ENCODE measurements at places on chromosomes 2 and 18.

DNA sequence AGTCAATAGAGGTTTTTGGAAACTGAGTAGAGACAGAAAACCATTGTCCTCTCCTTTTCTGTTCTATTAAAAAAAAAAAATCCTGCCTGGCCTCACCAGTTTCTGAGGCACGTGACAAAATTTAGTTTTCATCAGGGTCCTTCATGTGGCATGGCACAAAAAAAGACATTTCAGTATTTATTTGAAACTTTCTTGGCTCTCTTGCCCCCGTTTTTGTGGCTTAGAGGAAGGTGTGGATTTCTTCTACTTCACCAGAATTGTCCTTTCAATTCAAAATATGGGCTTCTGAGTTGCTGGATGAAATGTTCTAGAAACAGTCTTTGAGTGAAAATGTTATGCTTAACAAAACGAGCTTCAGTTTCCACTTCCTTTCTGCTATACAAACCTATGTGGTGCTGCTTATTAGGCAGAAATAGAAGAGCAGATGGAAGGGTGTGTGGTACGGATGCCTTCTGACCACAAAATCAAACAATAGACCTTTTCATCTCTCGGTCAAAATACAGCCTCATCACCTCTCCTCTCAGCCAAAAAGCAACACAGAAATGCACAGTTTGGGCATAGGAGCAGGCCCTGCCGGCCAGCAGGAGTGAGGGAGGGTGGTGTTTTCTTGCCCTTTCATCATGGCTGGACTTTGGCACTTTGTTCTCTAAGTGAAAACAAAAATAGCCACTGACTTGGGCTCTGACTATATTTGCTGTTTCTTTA lies 89.2 kb downstream of the SH3RF3 start:
- H3K36me3 ChIP-seq: peaks cover 2% of the 10 kb centered on the region
- peaks cover 54% of the 10 kb centered on the region for H3K4me1 ChIP-seq
- H3K27ac ChIP-seq: peak overlapping the region; percentile 48
- H3K27me3 ChIP-seq: peaks cover 68% of the 10 kb centered on the region
- no peak overlapping the region for H3K4me3 ChIP-seq
- no peak for DNase-seq

- no peaks in the 10 kb centered on the region for H3K4me1 ChIP-seq
- H3K4me3 ChIP-seq: no peak overlapping the region
- no peaks in the 10 kb centered on the region for H3K36me3 ChIP-seq
- no peaks in the 10 kb centered on the region for H3K27me3 ChIP-seq
These were observed 24.2 kb upstream of the CPO start for GRCh38 chr2:206915121-206915520.

- H3K27me3 ChIP-seq: peaks cover 13% of the 10 kb centered on the region
- H3K36me3 ChIP-seq: no peaks in the 10 kb centered on the region
- no peak overlapping the region for H3K27ac ChIP-seq
- H3K4me3 ChIP-seq: no peak overlapping the region
- DNase-seq: no peak
- no peaks in the 10 kb centered on the region for H3K4me1 ChIP-seq
These were observed 174.7 kb upstream of the SIX3 start for GRCh38 chr2:44766777-44767176.

DNA sequence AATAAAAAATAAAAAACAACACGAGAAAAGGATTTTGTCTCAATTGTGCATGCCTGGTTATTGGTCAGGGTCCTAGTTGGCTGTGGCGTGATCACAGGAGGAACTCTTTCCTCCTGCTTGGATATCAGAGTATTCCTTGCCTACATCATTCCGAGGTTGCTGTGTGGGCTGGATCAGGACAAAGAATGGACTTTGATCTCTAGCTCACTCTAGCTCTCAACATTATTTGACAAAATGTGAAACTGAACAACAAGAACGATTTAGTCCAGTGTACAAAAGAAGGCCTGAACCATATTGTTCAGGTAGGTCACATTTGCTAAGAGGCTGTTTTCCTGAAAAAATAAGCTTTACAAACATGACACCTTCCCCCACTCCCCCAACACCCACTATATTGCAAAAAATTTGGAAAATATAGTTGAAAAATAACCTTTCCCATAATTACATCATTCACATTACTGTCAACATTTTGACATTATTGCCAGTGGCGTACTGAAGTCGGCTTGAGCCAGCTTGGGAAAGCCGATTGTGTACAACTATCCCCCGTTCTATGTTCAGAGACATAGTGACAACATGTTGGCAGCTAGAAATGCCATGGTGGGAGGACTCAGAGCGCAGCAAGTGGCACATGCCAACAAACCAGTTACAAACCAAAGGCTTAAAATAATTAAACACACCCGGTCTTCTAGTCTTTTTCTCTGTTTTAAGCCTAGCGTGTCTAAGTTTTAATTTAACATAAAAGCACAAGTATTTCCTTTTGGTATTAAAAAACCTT lies 179.0 kb downstream of the LPIN1 start:
- H3K4me3 ChIP-seq: no peak overlapping the region
- no peaks in the 10 kb centered on the region for H3K36me3 ChIP-seq
- H3K27me3 ChIP-seq: no peaks in the 10 kb centered on the region
- no peak overlapping the region for H3K27ac ChIP-seq
- H3K4me1 ChIP-seq: peaks cover 4% of the 10 kb centered on the region
- DNase-seq: no peak

DNA sequence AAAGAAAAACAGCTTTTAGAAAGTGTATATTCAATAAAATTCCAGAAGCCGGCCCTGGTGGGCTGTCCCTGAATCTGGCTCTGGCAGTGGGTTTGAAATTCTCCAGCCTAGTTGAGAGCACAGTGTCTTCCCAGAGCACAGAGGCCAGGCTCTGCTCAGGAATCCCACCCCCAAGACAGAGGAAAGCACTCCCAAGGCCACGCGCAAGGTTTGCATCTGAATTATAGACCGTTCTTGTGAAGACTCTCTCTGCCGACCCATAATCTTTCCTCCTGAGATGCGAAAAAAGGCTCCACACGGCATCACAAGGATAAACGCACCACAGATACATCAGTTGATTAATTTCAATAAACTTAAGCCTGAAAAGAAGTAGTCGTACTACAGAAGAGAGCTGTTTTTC lies 342.2 kb downstream of the CMPK2 start:
- no peak for DNase-seq
- H3K36me3 ChIP-seq: no peaks in the 10 kb centered on the region
- no peaks in the 10 kb centered on the region for H3K27me3 ChIP-seq
- H3K4me1 ChIP-seq: no peaks in the 10 kb centered on the region

GRCh38 chr2:11410101-11410500 lies 55.9 kb downstream of the E2F6 start:
- H3K27ac ChIP-seq: no peak overlapping the region
- DNase-seq: no peak
- no peaks in the 10 kb centered on the region for H3K36me3 ChIP-seq
- no peak overlapping the region for H3K4me3 ChIP-seq

GRCh38 chr2:9809448-9810088 lies 33.7 kb upstream of the TAF1B start:
- H3K36me3 ChIP-seq: no peaks in the 10 kb centered on the region
- H3K4me3 ChIP-seq: no peak overlapping the region
- H3K4me1 ChIP-seq: peaks cover 6% of the 10 kb centered on the region

GRCh38 chr2:76000425-76000824 lies 289.7 kb upstream of the GCFC2 start:
- no peak overlapping the region for H3K4me3 ChIP-seq
- DNase-seq: no peak
- no peaks in the 10 kb centered on the region for H3K4me1 ChIP-seq
- H3K27ac ChIP-seq: no peak overlapping the region

- peaks cover 7% of the 10 kb centered on the region for H3K27me3 ChIP-seq
- no peak for DNase-seq
- no peaks in the 10 kb centered on the region for H3K4me1 ChIP-seq
- H3K4me3 ChIP-seq: no peak overlapping the region
- H3K36me3 ChIP-seq: no peaks in the 10 kb centered on the region
These were observed 146.0 kb upstream of the SERTAD2 start for GRCh38 chr2:64799592-64800252.

GRCh38 chr2:170455617-170456426 lies 259.3 kb upstream of the SP5 start:
- H3K36me3 ChIP-seq: no peaks in the 10 kb centered on the region
- no peak overlapping the region for H3K4me3 ChIP-seq
- no peak overlapping the region for H3K27ac ChIP-seq
- no peaks in the 10 kb centered on the region for H3K4me1 ChIP-seq

GRCh38 chr2:134819334-134819733 lies 19.1 kb upstream of the ACMSD start:
- no peaks in the 10 kb centered on the region for H3K4me1 ChIP-seq
- no peaks in the 10 kb centered on the region for H3K36me3 ChIP-seq
- no peak overlapping the region for H3K27ac ChIP-seq
- no peak for DNase-seq
- H3K4me3 ChIP-seq: no peak overlapping the region

GRCh38 chr2:215283221-215283620 lies 28.6 kb upstream of the ATIC start:
- H3K4me3 ChIP-seq: no peak overlapping the region
- no peak for DNase-seq
- H3K36me3 ChIP-seq: no peaks in the 10 kb centered on the region
- no peaks in the 10 kb centered on the region for H3K4me1 ChIP-seq
- H3K27me3 ChIP-seq: no peaks in the 10 kb centered on the region
- H3K27ac ChIP-seq: no peak overlapping the region

GRCh38 chr2:219944866-219945265 lies 317.4 kb downstream of the SLC4A3 start:
- H3K4me3 ChIP-seq: no peak overlapping the region
- no peak for DNase-seq
- no peak overlapping the region for H3K27ac ChIP-seq
- no peaks in the 10 kb centered on the region for H3K27me3 ChIP-seq
- H3K36me3 ChIP-seq: no peaks in the 10 kb centered on the region

- peaks cover 93% of the 10 kb centered on the region for H3K4me1 ChIP-seq
- DNase-seq: no peak
These were observed 18.4 kb downstream of the INPP4A start for GRCh38 chr2:98463081-98463481.

DNA sequence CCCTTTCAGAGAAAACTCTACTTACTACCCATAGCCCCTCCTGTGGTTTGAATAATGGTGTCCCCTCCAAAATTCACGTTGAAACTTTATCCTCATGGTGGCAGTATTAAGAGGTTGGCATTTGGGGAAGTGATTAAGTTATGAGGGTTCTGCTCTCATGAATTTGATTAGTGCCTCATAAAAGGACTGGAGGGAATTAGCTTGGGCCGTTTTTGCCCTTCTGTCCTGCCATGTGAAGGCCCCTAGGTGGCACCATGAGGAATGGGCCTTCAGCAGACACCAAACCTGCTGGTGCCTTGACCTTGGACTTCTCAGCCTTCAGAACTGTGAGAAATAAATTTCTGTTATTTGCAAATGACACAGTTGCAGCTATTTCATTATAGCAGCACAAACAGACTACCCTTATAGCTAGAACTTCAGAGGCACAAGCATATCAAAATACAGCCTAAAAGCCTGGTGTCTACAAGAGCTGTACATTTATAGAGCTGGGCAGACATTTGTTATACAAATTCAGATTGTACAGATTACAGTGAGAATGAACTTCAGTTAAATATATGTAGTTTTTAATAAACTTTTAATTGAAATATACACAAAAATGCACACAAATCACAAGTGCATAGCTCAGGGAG lies 2.6 kb upstream of the PTPN2 start:
- H3K4me1 ChIP-seq: peaks cover 29% of the 10 kb centered on the region
- DNase-seq: no peak
- H3K27ac ChIP-seq: no peak overlapping the region
- peaks cover 5% of the 10 kb centered on the region for H3K36me3 ChIP-seq
- no peaks in the 10 kb centered on the region for H3K27me3 ChIP-seq
- H3K4me3 ChIP-seq: no peak overlapping the region

DNA sequence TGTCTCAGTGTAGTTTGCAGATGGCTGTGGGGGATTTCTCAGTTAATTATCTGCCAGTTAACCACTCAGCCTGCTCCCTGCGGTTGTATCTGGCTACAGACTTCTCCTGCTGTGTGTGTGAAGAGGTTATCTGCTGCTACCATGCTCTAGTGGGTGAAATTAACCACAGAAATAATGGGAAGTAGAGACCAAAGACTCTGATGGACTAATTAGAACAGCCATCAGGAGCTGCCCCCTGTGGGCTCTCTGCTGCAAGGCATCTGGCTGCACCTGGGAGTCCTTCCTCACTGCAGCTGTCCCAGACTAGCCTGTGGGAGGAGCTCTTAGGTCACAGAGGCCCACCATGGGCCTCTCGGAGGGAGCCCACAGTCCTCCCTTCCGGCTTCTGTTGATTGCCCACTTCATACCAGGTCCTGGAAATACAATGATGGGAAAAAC lies 66.6 kb downstream of the CTIF start:
- no peaks in the 10 kb centered on the region for H3K36me3 ChIP-seq
- no peak overlapping the region for H3K4me3 ChIP-seq
- H3K4me1 ChIP-seq: no peaks in the 10 kb centered on the region
- H3K27ac ChIP-seq: no peak overlapping the region
